ENCODE measurements at places on chromosomes 1 and 21.

GRCh38 chr1:243233908-243234307 is 21.2 kb downstream of the CEP170 start:
- peaks cover 1% of the 10 kb centered on the region for H3K27me3 ChIP-seq
- H3K4me1 ChIP-seq, result peaks cover 25% of the 10 kb centered on the region
- no peak for DNase-seq
- H3K4me3 ChIP-seq, result no peak overlapping the region
- H3K27ac ChIP-seq, result no peak overlapping the region

DNA sequence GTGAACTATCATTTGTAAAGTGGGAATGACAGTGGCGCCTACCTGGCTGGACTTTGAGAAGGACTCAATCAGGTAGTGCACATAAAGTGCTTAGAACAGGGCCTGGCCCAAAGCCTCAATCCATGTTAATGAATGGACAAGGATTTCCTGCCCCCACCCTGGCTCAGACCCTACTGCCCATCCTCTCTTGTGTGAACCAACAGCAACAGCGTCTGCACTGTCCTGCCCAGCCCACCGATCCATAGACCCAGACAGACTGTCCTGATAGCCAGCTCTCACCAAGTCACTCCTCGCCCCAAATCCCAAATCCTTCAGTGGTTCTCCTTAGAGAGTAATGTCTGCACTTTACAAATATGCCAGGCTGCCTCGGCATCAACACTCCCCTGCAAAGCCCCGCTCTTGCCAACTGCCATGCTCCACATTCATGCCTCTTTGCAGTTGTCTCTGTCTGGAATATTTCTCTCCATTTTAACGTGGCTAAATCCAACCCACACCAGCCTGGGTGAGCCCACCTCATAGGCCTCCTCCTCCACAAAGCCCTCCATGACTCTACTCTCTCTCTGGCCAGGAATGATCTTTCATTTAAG is 157.6 kb upstream of the EDN2 start:
- no peaks in the 10 kb centered on the region for H3K36me3 ChIP-seq
- DNase-seq, result no peak
- H3K4me3 ChIP-seq, result no peak overlapping the region
- peaks cover 8% of the 10 kb centered on the region for H3K27me3 ChIP-seq
- H3K4me1 ChIP-seq, result no peaks in the 10 kb centered on the region

GRCh38 chr1:6302568-6302967 is 41.7 kb upstream of the GPR153 start:
- H3K27ac ChIP-seq, result no peak overlapping the region
- DNase-seq, result no peak
- H3K4me3 ChIP-seq, result no peak overlapping the region

- H3K36me3 ChIP-seq, result no peaks in the 10 kb centered on the region
- no peak for DNase-seq
- no peak overlapping the region for H3K27ac ChIP-seq
- no peak overlapping the region for H3K4me3 ChIP-seq
- no peaks in the 10 kb centered on the region for H3K4me1 ChIP-seq
- H3K27me3 ChIP-seq, result no peaks in the 10 kb centered on the region
Measured at GRCh38 chr1:78369546-78369945, 121.2 kb upstream of the PTGFR start.

GRCh38 chr1:1245178-1245816 is 1.2 kb downstream of the C1QTNF12 start:
- no peak overlapping the region for H3K27ac ChIP-seq
- no peaks in the 10 kb centered on the region for H3K4me1 ChIP-seq
- H3K36me3 ChIP-seq, result no peaks in the 10 kb centered on the region
- no peak overlapping the region for H3K4me3 ChIP-seq
- peaks cover 2% of the 10 kb centered on the region for H3K27me3 ChIP-seq
- DNase-seq, result no peak

DNA sequence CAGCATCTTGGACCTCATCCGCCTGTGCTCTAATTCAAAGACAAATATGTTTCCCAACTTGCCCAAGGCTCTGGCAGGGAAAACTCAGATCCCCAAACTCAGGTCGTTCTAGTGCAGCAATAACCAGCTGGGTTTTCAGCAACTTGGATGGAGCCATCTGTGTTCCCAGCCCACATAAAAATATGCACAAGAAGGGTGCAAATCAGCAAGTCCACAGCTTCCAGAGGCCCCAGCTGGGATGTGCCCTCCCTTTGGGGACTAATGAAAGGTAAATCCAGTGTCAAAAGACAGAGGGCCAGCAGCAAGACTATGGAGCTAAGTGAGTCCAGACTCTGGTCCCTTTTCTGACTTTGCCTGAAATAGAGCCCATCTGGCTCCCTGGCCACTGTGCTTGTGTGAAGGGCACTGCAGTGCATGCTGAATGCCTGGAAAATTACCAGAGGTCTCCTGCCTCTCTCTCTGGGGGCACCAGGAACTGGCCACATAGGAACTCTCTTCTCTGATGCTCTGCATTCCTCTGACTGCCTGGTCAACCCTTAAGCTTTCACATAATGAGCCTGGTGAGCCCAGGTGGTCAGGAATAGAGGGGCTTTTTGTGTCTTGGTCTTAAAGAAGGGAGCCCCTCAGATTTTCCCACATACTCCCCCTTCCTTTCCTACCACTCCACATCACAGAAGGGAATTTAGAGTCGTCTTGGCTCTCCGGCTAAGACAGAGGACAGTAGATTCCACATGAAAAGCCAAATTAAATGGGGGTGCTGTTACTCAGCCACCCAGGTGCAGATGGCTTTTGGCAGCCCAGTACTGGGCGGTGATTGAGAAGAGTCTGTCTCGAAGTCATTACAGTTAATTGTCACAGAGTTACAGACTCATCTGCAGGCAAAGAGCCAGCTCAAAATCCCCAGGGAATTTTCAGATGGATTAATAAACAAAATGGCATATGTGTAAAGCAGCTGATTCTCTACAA is 88.1 kb upstream of the C1orf21 start:
- no peaks in the 10 kb centered on the region for H3K27me3 ChIP-seq
- peaks cover 2% of the 10 kb centered on the region for H3K4me1 ChIP-seq
- DNase-seq, result no peak
- no peak overlapping the region for H3K27ac ChIP-seq

GRCh38 chr1:83857103-83857502 is 141.8 kb downstream of the TTLL7 start:
- H3K4me3 ChIP-seq, result no peak overlapping the region
- no peaks in the 10 kb centered on the region for H3K36me3 ChIP-seq
- H3K4me1 ChIP-seq, result no peaks in the 10 kb centered on the region

- no peak for DNase-seq
- no peak overlapping the region for H3K27ac ChIP-seq
- H3K27me3 ChIP-seq, result no peaks in the 10 kb centered on the region
- no peak overlapping the region for H3K4me3 ChIP-seq
- no peaks in the 10 kb centered on the region for H3K4me1 ChIP-seq
Measured at GRCh38 chr1:198841477-198841876, 202.6 kb downstream of the PTPRC start.
